SW 1271 (cell line): ENCODE measurements at places on chromosomes 2 and 18.

- DNase-seq: no peak
Measured at GRCh38 chr2:64319896-64320295, 134.1 kb upstream of the LGALSL start.

DNA sequence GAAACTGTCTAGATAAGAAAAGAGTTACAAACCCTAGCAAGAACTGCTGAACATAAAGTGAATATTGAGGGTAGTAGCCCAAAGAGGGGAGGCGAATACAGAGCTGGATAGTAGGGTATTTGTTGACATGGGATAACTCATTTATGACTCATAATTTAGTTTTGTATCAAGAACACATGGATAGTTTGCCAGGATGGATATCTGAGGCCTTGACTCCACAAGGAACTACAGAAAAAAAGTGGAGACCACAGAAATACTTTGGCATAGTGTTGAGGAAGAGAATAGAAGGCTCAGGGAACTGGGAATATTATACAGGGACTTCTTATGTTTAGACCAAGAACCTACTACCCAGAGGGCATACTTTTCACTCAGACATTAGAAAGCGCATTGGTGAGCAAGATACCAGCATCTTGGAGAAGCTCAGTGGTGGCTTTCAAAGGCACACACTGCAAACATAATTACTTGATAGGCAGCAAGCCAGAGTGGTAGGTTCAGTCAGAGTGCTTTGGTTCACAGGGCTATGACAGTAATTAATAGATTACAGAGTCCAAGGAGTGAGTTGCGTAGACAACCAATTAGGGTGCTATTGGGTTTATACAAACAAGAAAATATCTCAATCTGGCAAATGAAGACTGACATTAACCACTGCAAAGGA lies 51.9 kb upstream of the ZBTB7C start:
- DNase-seq: no peak

- no peak for DNase-seq
Measured at GRCh38 chr18:62682371-62682770, 33.0 kb upstream of the PHLPP1 start.

DNA sequence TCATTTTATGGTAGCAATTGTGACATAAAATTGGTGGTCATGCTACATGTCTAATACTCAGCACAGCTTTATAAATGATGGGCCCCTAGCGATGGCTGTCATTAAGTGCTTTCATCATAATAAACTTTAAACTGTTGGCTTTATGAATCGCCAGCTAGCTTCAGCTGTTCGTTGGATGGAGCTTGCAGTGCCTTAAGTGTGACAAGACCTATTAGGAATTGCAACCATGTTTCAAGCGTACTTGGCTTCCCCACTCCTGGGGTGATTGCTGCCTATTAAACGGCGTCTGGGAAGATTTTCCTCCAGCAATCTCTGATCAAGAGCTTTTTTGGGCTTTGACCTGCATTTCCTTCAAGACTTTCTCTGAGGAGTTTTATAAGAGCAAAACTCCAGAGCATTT lies 164.5 kb upstream of the SIX3 start:
- no peak for DNase-seq

- no peak for DNase-seq
Measured at GRCh38 chr2:29755829-29756228, 165.6 kb downstream of the ALK start.

- no peak for DNase-seq
Measured at GRCh38 chr2:166375195-166375735, 479 bp downstream of the SCN9A start.

DNA sequence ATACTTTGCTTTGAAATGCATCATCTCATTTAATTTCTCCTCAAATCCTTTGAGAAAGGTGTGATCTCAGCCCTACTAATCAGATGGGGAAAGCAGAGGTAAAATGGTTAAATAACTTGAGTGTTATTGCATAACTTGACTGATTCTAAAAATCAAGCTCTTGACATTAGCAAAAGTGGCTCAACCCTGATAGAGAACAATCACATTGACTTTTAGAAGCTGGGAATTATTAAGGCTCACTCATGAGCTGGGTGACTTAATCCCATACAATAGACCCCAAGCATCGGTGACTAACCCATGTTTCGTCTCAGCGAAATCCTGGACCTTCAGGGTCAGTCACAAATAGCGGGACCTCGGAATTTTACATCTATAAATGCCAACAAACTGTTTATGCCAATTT lies 378.9 kb downstream of the NBAS start:
- DNase-seq: no peak

DNA sequence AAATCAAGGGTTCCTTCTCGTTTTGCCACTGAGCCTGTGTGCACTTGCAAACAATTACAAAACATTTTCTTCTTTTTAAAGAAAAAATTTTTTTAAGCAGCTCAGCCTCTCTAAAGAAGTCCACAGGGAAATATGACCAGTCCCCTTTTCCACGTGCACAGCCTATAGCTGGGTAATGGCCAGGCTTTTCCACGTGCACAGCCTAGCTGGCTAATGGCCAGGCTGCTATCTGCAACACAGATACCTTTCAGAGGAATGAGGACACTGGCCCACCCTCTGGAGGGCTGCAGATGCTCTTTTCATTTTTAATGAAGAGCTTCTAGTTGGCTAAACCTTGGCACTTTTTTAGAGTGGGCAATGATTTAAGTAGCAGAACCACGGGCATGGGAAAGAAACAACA lies 46.3 kb downstream of the ASB18 start:
- DNase-seq: no peak
